ENCODE measurements at places on chromosomes 11 and 22.

- H3K27ac ChIP-seq: no peak overlapping the region
- H3K4me3 ChIP-seq: no peak overlapping the region
These were observed 23.9 kb downstream of the GLB1L2 start for GRCh38 chr11:134355656-134356055.

DNA sequence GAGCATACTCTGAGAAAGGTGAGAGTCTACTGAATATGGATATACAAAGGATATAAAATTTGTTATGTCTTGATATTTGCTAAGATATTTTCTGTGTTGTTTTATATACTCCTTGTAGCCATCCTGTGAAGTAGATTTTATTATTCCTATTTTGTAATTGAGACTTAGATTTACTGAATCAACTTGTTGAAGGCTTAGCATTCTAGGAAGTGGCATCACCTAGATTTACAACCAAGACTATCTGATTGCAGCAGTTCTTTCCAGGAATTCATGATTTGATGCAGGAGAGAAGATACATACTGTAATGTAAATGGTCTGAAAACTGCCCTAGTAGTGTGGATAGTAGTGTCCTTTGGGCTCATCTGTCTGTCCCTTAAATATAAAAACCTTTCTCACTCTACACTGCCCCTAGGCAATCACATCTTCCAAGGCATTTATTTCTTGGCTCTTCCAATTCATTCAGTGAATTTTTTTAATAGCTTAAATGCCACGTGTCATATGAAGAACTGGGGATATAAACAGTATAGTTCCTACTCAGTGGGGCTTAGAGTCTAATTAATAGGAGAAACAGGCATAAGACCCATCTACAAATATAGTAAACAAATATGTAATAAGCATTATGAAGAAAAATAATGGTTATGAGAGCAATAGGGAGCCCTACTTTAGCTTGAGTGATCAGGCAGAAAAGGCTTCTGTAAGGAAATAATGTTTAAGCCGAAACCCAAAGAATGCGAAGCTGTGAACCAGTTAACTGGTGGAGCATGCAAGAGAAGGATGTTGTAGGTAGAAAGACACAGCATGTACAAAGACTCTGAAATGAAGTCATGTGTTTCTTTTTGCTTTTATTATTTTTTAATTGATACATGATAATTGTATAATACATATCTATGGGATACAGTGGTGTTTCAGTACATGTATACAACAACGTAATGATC lies 13.6 kb downstream of the IPO7 start:
- H3K27me3 ChIP-seq: no peaks in the 10 kb centered on the region
- peaks cover 66% of the 10 kb centered on the region for H3K36me3 ChIP-seq
- H3K4me3 ChIP-seq: peak overlapping the region; percentile 12
- peak overlapping the region; percentile 57 for H3K27ac ChIP-seq

- H3K4me1 ChIP-seq: no peaks in the 10 kb centered on the region
- ATAC-seq: no peak
- no peaks in the 10 kb centered on the region for H3K27me3 ChIP-seq
- H3K4me3 ChIP-seq: no peak overlapping the region
These were observed 55.0 kb upstream of the ZBTB44 start for GRCh38 chr11:130369713-130370112.

- no peaks in the 10 kb centered on the region for H3K27me3 ChIP-seq
- peak overlapping the region; percentile 35 for H3K27ac ChIP-seq
- H3K36me3 ChIP-seq: peaks cover 54% of the 10 kb centered on the region
- ATAC-seq: no peak
- H3K4me1 ChIP-seq: peaks cover 33% of the 10 kb centered on the region
These were observed 4.4 kb downstream of the HPS5 start for GRCh38 chr11:18317551-18317950.

Data from activated T-helper 17 cell treated with anti-CD3 and anti-CD28 coated beads, Interleukin-2, amount 50 U/mL, for 72 hours (primary cell).